WTC11 (cell line): ENCODE measurements at places on chromosomes 12 and 14. TPM values are rescaled to one million over a fixed set of nuclear protein-coding genes. Genes with fewer than 3 reads are reported as not detected.

DNA sequence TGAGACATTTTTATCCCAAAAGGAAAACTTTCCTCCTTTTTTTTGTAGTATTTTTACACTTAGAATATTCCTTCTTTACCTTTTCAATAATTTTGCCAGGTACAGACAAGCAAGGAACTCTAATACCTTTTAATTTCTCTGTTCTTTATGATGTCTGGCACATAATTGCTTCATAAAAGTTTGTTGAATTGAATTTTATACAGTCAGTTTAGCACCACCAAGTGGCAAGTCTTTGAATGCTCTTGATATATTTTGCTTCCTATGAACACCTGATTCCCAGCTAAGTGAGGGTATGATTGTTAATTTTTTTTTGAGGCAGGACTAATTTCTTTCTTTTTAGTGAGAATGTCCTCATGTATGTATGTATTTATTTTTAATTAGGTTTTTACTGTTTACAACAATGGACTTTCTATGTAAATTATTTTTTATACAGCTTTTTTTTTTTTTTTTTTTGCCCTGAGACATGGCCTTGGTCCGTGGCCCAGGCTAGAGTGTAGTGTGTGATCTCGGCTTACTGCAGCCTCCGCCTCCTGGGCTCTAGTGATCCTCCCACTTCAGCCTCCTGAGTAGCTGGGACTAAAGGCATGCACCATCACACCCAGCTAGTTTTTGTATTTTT lies 6.9 kb downstream of the TBC1D15 start:
- DNase-seq: no peak

DNA sequence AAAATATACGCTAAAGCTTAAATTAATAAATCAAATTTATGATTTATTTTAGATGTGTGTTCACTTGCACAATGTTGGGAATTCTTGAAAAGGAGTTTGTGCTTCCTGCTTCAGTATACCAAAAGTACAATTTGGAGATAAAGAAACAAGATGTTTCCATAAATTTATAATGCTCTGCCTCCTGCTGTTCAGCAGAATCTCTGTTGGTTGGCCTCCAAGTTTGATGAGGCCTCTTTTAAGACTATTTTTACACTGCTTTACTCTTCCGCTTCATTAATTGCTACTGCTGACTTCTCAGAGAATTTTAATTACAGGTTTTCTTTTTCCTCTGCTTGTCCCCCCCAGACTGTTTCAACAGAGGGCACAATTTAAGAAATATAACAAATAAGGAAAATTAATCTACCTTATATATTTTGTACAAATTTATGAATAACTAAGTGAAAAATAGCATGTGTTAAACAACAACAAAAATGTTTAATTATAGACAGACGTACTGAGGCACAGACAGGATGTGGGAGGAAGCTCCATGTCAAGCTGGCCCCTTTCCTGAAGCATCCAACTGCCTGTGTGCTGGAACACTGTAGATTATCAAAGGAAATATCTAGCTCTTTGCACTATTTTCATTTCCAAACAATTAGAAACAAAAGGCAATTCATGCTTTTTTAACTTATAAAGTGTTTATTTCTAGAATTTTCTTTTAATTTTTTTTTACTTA lies 83.9 kb downstream of the PIK3C2G start:
- DNase-seq: no peak

GRCh38 chr14:35331605-35332516 lies 39.7 kb downstream of the PSMA6 start:
- no peak for DNase-seq

DNA sequence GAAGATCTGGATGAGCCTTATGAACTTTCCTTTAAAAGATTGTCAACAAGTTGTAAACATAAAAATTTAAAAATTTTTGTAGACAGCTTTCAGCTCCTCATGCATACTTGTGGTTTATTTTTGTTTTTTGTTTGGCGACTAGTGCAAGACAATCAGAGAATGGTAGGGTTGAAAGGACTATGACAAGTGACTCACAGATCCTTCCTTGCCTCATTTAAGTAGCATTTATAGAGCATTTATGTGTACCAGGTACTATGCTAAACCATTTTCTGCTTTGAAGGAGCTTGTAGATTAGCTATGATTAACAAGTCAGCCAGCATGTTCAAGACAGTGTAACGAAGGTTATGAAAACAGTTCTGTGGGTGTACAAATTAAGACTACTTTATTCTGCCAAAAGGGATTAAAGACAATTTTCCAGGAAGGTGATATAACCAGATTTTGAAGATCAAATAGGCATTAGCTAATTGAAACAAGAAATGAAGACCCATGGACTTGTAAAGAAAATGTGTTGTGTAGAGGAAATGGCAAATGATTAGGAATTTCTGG lies 122.0 kb downstream of the PCNX1 start:
- DNase-seq: no peak

DNA sequence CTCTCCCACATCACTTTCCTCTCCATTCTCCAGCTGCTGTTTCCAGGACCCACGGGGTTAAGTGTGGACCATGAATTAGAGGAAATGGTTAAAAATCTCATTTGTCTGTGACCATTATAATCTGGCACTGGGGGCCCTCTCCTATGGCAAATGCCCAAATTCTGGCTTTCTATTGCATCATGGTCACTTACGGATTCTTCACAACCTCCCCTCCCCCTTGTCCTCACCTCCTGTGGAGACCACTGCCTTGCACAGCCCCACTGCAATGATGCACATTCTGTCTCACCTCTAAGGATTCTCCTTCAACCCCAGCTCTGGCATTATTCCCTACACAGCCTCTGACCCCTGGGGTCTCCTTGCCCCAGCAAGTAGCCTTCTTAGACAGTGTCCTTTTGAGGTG lies 18.9 kb downstream of the BCAT1 start:
- no peak for DNase-seq

DNA sequence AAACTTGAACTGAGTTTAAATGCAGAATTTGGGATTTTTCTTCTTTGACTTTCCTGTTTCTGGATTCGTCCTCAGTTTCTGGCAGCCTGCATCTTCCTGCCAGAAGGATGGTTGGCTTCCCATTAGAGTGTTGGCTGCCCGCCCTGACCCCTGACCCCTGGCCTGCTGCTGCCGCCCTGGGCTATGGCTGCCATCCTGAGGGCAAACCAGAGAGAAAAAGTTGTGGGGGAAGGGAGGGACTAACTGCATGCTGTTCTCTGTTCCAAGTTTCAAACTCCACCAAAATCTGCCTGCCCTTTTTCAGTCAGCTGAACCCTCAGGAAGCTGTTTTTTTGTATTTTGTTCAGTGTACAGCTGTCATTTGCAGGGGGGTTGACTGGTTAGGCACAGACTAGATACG lies 48.4 kb downstream of the FNTB start:
- DNase-seq: no peak

- DNase-seq: no peak
Observed at GRCh38 chr12:94872007-94872653, 131.4 kb downstream of the NDUFA12 start.

GRCh38 chr12:81080431-81080983 lies 2.6 kb downstream of the ACSS3 start:
- DNase-seq: no peak

- DNase-seq: no peak
Observed at GRCh38 chr14:68696266-68696665, 96.6 kb downstream of the ZFP36L1 start.

DNA sequence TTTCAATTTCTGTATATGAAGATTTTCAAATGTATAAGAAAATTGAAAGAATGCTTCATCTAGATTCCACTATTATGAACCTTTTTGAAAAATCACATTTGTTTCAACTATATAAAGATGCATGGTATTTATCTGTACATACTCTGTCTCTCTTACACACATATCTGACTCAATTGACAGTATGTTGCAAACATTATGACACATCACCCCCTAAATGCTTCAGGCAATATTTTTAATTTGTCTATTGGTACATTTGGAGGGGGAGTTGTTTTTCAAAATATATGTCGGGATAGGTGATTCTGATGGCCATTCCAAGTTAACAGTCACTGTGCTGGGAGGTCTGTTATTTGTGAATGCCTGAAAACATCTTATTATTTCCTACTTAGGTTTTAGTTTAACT lies 14.4 kb downstream of the PCNX1 start:
- no peak for DNase-seq

Gene DRAM1
- total RNA-seq: 6.0 to 6.9 TPM (median 6.6 TPM) in 3 replicates

Gene LRTM2
- 0.30 to 0.66 TPM (median 0.34 TPM) in 3 replicates for total RNA-seq

Gene MSRB3
- total RNA-seq: 0.80 to 1.8 TPM (median 0.85 TPM) in 3 replicates

Gene TPCN1
- total RNA-seq: 29.0 to 32.7 TPM (median 30.7 TPM) in 3 replicates

- peak; percentile 63 for DNase-seq
Observed at GRCh38 chr12:68611094-68611805, 551 bp downstream of the RAP1B start.

DNA sequence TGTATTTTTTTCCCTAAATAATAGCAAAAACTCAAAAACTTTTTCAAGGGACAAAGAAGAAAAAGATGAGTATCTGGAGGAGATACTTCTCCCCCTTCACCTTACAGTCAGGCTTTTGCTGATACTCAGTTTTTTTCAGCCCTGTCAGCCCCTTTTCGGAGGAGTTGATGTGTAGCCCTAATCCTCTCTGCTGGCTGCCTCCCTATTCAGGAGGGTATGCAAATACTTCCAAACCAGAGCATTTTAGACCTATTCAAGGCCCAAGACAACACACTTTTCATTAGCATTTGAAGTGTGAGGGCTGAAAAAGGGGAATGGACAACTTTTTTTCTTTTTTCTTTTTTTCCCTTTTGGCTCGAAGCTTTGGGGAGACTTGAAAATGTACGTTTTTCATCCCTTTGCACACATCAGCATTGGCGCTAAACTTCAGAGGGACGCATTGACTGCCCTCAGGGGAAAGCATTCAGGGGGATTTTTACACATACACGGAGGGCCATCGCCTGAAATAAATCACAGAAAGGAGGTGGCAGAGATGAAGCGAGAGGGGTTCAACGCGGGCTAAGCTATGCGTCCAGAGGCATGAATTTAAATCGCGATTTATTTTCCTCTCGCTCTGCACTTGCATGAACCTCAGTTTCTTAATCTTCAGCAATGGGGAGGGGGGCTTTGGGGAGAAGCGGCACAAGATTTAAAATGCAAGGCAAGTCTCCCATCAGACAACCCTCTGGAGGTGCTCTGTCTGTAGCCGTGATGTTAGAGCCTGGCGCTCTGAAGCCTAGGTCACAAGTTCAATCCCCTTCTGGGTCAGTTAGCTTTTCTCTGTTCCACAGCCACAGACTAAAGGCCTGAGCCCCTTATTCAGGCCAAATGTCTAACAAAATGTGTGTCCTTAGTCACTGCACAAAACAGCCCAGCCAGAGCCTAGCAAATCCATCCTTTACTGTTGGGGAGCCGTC lies 86.3 kb downstream of the ASCL1 start:
- peak; percentile 15 for DNase-seq

- DNase-seq: no peak
Observed at GRCh38 chr14:21264025-21264801, 5.0 kb downstream of the HNRNPC start.

GRCh38 chr14:31084385-31084784 lies 58.2 kb upstream of the STRN3 start:
- no peak for DNase-seq

DNA sequence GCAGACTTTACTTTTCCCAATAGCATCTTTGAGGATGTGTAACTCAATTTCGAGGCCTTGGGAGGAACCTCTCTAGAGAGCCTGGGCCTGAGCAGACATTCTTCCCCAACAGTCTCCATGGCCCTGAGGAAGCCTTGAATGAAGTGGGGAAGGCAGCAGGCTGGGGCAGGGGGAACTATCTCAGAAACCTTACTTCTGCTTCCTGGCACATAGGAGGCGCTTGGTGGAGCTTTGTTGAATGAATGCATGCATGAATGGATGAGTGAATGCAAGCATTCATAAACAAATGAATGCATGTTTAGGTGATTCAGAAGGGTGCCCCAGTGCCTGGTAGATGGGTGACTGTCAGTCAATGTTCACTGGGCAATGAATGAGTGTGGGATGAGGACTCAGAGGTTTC lies 58.3 kb downstream of the GALNT16 start:
- peak; percentile 3 for DNase-seq

Gene SERPINA10
- 0.04 TPM in 1 of 3 replicates, not detected in the others for total RNA-seq

Gene NTS
- 21.9 to 22.5 TPM (median 22.1 TPM) in 3 replicates for total RNA-seq

DNA sequence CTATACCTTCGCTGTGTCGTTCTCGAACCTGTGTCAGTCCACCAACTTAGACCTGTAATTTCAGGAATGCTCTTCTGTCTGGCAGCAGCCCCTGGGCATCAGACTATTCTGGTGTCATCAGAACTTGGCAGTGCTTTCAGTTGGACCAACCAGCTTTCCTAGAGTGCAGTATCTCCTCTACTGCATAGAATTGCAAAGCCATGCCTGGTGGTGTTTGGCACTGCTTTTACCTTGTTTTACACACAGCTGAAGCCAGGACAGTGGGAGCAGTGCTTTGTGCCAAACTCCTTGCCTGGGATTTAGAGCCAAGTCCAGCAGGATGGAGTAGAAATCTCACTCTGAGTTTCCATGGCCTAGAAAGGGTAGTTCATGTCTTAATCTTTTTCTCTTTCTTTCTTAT lies 1.5 kb downstream of the FLVCR2 start:
- no peak for DNase-seq

Gene TMEM132C
- not detected in 3 replicates for total RNA-seq

- no peak for DNase-seq
Observed at GRCh38 chr14:102667703-102668102, 75.3 kb downstream of the RCOR1 start.

- peak; percentile 60 for DNase-seq
Observed at GRCh38 chr14:53432378-53432802, 279.3 kb upstream of the DDHD1 start.

Gene IGF1
- total RNA-seq: 0.05 TPM in 1 of 3 replicates, not detected in the others

Gene ABCC9
- 0.02 to 0.09 TPM (median 0.04 TPM) in 3 replicates for total RNA-seq

Gene HRK
- 1.4 to 3.5 TPM (median 1.6 TPM) in 3 replicates for total RNA-seq

Gene NRIP2
- total RNA-seq: 0.09 TPM in 1 of 3 replicates, not detected in the others

Gene CLEC4C
- 0.50 TPM in 1 of 3 replicates, not detected in the others for total RNA-seq

Gene ZNF605
- 15.7 to 21.1 TPM (median 18.3 TPM) in 3 replicates for total RNA-seq

DNA sequence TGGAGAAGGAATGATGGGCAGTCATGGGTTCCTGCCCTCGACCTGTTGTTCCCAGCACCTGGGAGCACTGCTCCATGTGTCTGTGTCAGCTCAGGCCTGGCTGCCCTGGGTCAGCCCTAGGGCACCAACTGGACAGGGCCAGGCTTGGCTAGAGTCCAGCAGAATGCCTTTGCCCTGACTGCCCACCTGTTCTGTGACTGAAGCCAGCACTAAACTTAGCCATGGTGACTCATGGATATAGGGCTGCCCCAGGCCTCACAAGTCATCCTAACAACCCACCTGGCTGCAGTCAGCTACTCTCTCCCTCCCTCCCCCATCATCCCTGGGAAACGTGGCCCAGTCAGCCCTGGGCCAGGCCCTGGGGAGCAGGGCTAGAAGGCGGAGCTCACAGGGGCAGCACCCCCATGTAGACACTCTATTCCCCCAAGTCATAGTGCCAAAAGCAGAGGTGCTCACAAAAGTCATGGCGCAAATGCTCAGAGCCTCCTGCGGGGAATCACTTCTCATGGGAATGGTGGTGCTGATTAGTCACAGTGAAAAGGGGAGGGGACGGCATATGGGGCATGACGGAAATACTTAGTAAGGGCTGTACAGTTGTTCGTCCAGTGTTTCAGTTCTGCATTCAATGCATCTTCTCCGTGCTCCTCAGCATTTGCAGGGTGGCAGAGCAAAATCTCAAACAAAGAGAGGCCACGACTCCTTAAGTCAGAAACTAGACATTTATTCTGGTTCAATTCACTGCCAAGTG lies 52.0 kb upstream of the NTF3 start:
- no peak for DNase-seq

GRCh38 chr14:23089498-23090253 lies 5.3 kb downstream of the ACIN1 start:
- DNase-seq: no peak

Gene RGS6
- total RNA-seq: 1.0 to 1.2 TPM (median 1.2 TPM) in 3 replicates
